ENCODE measurements at places on chromosomes 5 and 9. TPM values are rescaled to one million over a fixed set of nuclear protein-coding genes. Genes with fewer than 3 reads are reported as not detected.

GPX8 gene
- total RNA-seq = 38.8 TPM

SARDH gene
- 0.21 TPM for total RNA-seq

RNF180 gene
- 2.9 TPM for total RNA-seq

APC gene
- total RNA-seq = 29.6 TPM

F2RL2 gene
- total RNA-seq = not detected

ALDH1A1 gene
- total RNA-seq = 0.33 TPM

PCDHB5 gene
- total RNA-seq = 0.33 TPM

PDE6A gene
- total RNA-seq = 0.17 TPM

FOXI1 gene
- total RNA-seq = not detected

SLIT3 gene
- 14.7 TPM for total RNA-seq

VCAN gene
- 99.3 TPM for total RNA-seq

TMCO6 gene
- 16.5 TPM for total RNA-seq

SLC46A2 gene
- not detected for total RNA-seq

SPINK7 gene
- not detected for total RNA-seq

OGN gene
- not detected for total RNA-seq

LRRC19 gene
- not detected for total RNA-seq

AIF1L gene
- 4.7 TPM for total RNA-seq

LCN12 gene
- total RNA-seq = not detected

TSLP gene
- total RNA-seq = 1.0 TPM

ANXA2R gene
- total RNA-seq = 2.2 TPM

RORB gene
- total RNA-seq = 0.19 TPM

SIL1 gene
- total RNA-seq = 82.8 TPM

ABCA1 gene
- total RNA-seq = 31.3 TPM

KIF4B gene
- total RNA-seq = not detected

SPINK4 gene
- not detected for total RNA-seq

CCNJL gene
- 16.4 TPM for total RNA-seq

SYK gene
- total RNA-seq = 12.4 TPM
